Mesenchymal stem cell (in vitro differentiated cells and primary cell): ENCODE measurements at places on chromosomes 7 and 10.

DNA sequence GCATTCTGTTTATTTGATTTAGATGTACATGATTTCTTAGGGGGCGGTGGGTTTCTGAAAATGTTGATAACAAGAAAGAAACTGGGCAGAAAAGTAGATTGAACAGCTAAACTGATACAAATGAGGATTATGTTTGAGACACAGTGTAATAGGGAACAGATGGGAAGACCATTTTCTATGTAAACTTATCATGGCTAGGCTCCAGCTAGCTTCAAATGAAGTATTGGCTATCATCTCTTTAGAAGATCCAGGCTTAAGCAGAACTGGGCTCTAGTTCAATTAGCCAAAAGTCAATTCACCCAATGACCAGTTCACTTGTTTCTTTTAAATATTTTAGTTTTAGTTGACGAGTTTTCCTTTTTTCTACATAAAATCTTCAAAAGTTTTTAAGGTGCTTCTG lies 639.5 kb downstream of the ANKRD7 start:
- no peak for DNase-seq

DNA sequence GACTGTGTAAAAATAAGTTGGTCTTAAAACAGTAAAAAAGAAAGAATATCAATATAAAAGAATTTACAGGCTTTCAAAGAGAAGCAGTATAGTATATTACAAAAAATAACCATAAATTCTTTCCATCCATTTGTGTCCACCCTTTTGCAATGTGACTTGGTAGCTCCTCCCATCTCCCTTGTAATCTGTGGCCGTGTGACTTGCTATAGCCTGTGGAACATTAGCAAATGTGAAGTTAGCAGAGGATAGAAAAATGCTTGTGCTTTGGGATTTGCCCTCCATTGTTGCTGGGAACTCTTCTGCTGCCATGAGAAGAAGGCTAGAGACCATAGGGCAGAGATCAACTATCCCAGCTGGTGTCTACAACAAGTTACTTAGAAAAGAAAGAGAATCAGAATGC lies 30.2 kb downstream of the KLHL7 start:
- DNase-seq: peak; percentile 7

- no peak for DNase-seq
Observed at GRCh38 chr10:118626953-118627352, 31.5 kb upstream of the PRLHR start.

DNA sequence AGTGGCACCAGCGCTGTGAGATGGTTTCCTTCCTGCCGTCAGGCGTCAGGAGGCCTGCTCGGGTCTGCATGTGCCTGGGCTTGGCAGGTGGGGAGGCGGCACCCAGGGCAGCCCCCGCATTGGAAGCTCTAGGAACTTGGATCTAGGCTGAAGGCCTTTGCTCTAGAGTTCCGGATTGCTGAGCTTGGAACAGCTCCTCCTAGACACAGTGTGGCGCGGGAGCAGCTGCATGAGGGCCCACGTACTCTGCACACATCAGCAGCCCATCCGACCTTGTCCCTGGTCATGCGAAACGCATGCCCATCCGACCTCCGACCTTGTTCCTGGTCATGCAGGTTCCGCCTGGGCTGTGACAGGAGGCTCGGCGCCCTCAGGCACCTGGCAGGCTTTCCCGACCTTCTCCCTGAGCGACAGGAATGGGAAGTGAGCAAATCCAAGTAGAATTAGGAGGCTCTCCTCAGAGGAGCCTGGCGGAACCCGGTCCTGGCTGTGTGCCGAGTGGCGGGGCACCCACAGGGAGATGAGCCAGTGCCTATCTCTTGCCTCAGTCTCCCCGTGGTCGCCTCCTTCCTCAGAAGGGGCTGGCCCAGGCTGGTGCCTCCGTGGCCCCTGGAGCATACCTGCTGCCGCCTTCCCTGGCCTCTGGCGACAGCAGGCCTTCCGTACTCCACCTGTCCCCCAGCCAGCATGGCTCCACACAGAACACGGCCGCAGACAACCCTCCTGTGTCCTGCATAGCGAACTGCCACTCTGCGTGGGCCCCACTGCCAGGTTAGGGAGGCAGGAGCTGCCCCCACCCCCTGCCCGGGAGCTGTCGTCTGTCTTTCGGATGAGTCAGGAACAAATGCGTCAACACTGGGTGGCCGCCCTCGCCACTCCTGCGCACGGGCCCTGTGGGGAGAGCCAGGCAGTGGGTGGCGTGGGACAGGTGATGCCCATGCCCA lies 12.0 kb downstream of the GET4 start:
- no peak for DNase-seq

DNA sequence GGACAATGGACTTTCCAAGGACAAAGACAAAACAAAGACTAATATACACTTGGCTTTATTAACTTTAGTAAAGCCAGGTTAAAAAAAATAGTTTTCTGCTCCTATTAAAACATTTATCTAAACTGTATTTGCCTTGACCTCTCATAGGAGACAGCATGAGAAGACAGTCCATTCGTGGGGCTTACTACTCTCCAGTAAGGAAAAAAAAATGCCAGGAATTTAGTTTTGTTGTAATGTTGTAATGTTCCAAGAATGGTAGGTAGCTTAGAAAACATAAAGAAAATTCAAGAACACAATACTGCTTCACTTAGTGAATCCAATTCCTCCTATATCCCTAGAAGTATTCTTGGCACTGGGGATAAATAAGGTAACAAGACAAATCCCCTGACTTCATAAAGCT lies 81.7 kb downstream of the KMT2C start:
- peak; percentile 24 for DNase-seq

- DNase-seq: no peak
Observed at GRCh38 chr10:48332871-48333216, 26.4 kb downstream of the MAPK8 start.

DNA sequence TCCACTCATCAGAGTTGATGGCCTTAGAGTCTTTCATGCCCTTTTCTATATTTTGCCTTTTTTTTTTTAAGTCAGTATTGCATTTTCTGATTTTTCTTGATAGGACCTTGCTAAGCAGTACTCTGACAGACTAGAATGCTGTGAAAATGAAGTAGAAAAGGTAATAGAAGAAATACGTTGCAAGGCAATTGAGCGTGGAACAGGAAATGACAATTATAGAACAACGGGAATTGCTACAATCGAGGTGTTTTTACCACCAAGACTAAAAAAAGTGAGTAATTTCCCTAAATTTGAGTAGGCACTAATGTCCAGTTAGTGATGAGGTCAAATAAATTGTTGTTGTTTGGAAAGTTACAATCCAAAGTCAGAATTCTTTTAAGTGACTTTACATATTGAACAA lies 7.4 kb downstream of the NUB1 start:
- no peak for DNase-seq

GRCh38 chr10:69497231-69497561 lies 45.9 kb downstream of the TSPAN15 start:
- DNase-seq: no peak
